ENCODE measurements at places on chromosomes 3 and 15.

GRCh38 chr3:160403028-160403545 lies 3.6 kb downstream of the SMC4 start:
- no peak for DNase-seq

DNA sequence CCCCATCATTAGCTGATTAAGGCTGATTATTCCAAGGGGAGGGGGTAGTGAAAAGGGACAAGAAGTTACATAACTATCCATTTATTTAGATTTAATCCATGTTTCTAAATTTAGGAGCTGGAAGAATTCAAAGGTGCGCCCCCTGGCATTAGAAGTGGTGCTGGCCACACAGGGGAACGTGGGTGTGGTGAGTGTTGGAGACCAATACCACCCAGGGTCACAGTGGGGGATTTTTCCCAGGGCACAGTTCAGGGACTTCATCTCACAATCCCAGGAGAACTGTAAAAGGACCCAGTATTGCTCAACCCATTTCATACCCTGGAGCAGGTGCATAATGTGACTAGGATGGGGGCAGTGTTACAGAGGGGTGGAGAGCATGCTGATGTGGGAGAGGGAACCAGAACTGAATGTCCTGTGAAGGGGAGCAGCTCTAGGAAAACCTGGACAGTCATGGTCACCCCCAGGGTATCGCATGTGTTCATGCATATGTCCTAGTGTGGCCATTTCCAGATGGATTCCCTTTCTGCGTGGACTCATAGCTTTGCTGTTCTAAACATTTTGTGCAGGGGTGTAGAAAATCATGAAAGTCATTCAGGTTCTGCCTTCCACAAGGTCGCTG lies 110.3 kb downstream of the LSM3 start:
- no peak for DNase-seq

GRCh38 chr15:56798639-56799038 lies 65.3 kb upstream of the ZNF280D start:
- no peak for DNase-seq

DNA sequence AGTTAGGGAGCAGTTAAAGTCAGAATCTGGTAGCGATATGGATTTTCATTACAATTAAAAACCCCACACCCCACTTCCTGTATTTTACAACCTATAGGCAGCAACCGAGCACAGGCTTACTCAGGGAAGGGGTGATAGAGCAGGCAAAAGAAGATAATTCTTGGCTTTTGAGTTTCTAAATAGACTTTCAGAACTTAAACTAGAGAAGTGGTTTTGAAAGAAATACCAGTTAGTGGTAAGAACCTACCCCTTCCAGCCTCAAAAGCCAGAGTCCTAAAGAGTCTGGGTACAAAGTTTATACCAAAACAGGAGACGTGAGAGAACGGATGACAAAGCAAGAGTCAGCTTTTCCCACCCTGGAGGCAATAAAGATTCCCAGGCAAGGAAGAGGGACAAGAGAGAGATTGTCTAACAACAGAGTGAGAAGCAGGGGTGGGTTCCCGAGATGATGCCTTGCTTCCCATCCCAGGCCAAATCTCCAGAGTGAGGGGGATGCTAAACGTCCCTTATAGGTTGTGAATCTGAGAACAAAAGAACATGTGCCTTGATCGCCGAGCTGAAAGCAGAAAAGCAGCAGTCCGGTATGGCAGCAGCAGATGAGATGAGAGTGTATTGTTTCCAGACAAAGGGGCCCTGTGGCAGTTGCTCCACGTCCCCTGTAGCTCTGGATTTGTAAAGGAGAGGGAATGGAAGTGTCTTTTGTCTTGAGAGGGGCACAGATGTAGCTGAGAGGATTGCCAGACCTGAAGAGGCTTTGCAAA lies 36.8 kb downstream of the KLHL6 start:
- no peak for DNase-seq

DNA sequence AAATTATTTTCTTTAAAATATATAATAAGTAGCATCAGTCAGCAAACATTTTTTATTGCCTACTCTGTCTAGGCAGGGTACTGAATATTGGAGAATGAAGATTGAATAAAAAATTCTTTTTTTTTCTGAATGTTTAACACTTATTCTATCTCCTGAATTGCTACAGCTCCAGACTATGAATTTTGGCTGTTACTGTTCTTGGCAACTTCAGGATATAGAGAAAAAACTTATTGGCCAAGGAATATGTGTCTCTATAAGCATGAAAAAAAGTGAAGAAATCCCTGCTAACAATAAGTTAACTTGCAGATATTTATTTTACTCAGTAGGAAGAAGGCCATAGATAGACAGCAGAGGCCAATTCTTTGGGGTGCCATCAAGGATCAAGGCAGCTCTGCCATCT lies 309.6 kb downstream of the RBMS3 start:
- DNase-seq = no peak

DNA sequence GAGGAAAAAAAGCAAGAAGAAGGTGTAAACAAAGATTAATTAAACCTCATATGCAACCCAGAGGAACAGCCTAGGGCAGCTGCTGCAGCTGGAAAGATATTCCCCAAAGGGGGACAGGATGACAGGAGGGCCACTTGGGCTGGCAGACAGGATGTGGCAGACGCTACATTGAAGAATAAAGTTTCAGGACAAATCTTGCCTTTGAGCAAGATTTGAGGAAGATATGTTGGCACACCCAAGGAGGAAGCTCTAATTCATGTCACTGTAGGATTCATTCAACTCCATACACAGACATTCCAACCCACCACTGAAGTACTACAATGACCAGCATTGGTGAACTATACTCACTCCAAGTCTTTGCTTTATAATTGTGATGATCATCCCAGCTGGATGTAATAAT lies 504.0 kb downstream of the SHQ1 start:
- no peak for DNase-seq

DNA sequence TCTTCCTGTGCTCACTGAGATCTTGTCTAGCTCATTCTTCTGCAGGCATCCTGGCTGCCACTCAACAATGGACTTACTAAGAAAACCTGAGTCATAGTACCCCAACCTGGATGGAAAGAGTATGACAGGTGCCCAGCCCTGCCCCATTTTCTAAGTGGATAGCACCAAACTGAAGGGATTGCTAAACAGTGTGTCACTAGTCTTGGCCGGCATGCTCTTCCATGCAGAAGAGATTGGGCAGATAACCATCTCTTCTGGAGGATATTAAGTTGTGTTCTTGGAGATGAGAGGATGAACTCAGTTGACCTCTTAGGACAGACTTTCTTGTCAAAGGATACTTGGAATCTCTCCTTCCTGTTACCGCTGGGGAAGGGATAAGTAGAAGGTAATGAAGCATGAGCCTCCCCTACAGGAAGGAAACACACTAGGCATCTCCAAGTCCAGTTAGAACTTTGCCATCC lies 797.5 kb downstream of the AGBL1 start:
- no peak for DNase-seq

GRCh38 chr15:50190166-50190570 lies 8.2 kb downstream of the SLC27A2 start:
- no peak for DNase-seq

DNA sequence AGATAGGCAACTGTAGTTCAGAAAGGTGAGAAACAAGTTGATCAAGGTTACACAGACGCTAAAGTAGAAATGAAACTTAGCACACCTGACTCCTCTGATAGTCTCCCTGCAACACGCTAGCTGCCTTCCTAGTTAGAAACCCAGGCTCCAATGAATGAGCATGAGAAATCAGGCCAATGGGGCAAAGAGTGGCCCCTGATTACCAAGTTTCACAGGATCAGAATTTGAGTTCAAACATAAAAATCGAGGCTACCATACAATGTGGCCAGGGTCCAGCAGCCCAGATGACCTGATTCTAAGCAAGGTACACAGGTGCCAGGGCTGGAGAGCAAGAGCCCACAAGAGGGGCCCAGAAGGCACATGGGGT lies 7.7 kb downstream of the PLD1 start:
- no peak for DNase-seq

GRCh38 chr3:155387571-155387970 lies 94.1 kb upstream of the STRIT1 start:
- no peak for DNase-seq
